ENCODE measurements at places on chromosomes 12 and 14.
A peak's percentile ranks its signal among the peaks of the same experiment; 100 is the strongest.

DNA sequence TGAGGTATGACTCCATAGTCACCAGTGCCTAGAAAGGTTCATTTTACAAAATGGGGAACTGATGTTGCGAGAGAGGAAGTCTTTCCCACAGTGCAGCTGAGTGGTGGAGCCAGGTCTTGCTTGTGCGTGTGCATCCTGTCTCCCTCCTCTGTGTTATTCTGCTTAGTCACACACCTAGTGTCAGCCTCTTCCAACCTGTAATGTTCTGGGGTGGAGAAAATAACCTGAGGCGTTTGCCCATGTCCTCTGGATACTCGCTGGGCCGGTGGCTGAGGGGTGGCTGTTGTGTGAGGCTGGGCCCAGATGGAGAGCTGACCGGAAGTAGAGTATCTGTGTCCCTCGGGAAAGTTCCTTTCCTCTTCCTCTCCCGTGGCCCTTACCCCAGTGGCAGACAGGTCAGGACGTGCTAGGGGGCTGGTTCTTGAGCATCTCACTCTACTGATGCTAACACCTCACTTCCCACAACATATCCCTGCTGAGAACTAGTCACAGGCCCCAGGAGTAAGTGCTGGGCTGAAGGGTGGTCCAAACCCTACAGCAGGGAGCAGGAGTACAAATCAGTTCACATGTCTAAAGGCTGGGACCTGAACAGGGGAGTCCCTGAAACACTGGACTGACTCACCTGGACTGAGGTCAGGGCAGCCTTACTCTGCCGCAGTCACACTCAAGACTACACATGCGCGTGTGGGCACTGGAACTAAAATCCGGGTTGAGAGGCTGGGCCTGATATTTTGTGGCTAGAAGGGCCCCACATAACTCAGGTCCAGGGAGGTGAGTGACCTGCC, 7.0 kb downstream of the MLF2 start:
- DNase-seq: no peak

GRCh38 chr12:18982226-18982949, 147.1 kb upstream of the PLEKHA5 start:
- DNase-seq: no peak

DNA sequence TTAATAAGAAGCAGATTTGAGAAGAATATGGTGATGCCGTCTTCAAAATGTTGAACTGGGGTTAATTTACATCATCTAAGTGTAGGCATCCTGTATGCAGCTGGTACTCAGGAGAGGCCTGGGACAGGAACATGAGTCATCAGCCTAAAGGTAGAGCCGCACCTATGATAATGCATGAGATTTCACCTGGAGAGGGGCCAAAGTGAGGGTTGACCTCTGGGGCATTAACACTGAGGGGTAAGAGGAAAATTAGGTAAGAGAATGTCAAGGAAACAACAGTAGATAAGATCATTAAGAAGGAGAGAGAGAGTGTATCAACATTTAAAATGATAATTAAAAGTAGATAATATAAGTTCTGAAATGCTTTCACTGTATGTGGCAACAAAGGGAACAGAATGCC, 20.2 kb upstream of the SSTR1 start:
- DNase-seq: no peak

DNA sequence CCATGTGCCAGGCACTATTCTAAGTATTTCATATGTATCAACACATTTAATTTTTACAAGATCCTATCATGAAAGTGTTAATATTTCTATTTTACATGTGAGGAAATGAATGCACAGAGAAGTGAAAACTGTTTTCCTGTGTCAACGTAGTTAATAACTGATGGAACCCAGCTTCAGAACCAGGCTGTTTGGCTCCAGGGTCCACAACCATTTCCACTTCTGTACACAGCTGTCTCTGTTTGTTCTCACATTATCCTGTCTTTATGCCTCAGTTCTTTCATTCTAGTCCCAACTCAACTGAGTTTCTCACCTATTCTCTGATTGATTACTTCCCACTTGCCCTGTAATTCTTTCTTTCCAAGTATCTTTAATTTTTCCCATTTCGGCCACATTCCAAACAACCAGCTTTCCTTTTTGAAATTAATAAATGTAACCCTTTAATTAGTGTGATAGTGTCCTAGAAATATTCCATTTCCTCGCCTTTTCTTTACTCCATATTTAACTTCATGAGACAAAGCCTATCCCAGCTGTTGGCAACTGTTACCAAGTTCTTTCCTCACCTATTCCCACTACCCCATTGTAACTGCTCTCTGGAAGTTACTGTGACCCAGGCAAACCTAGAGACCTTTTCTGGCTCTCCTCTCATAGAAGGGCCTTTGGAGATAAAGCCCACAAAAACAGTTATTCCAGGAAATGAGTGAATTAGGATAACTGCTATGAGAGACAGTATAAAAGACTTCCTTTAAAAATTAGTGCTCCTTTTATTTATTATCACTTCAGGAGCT, 218.7 kb downstream of the RASSF9 start:
- no peak for DNase-seq

DNA sequence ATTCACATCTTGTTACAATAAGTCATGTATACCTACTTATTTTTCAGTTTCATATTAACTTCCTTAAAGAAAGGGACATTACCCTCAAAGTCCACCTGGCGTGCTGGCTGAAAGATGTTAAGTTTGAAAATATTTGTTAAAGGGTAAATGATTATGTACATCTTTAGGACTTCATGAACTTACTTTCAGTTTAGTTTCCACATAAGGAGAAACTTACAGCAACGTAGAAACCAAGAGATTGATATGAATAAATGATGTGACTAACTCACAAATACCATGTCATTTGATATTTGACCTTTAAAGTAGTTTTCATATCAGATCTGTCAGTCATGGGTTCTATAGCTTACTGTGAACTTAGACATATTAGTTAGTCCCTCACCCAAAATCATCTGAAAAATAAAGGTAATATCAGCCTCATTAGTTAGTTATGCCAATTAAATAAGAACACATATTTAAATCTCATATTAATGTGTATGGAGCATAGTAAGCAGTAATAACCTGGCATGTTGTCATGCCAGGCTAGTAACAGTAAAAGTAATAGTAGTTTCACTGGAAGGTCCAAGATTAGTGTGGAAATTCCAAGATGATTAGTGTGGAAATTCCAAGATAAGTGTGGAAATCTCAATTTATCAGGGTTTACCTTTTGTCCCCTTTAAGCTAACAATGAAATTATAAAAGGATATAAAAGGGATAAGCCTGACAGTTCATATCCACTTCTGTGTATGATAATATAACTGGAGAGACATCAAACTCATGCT, 1.9 kb upstream of the CLEC2D start:
- DNase-seq: no peak

- DNase-seq: no peak
These were observed 166.6 kb downstream of the KITLG start for GRCh38 chr12:88413646-88414045.

DNA sequence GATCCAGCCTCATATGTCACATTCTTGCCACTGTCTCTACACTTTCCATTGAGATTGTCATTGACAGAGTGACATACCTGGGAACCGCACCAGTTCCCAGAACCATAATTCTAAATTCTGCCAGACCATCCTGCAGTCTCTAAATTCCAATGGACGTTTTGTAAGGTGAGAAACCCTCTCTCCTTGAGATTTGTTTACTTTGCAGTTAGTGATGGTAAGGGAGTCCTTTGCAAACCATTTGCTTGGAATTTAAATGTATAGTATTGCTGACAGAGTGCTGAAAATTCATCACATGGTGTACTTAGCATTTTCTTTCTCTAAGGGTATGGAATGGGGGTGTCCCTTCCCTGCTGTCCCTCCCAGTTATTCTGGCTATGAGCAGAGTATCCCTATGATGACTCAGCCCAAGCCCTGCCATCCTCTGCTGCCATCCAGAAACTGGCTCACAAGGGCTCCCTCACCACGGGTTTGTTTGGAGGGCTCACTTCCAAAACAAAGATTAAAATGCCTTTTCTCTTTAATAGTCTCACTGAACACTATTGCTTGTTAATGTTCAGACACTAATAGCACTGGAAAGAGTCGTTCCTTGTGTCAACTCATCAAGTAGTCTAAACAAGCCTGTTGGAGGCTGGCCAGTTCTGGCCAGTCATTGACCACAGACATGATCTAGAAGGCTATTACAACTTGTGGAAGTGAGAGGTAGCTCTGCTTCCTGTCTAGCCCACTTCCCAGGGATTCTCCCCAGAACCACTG, 129.0 kb upstream of the HMGA2 start:
- no peak for DNase-seq

- DNase-seq: no peak
These were observed 122.7 kb downstream of the C12orf42 start for GRCh38 chr12:103373088-103373523.

DNA sequence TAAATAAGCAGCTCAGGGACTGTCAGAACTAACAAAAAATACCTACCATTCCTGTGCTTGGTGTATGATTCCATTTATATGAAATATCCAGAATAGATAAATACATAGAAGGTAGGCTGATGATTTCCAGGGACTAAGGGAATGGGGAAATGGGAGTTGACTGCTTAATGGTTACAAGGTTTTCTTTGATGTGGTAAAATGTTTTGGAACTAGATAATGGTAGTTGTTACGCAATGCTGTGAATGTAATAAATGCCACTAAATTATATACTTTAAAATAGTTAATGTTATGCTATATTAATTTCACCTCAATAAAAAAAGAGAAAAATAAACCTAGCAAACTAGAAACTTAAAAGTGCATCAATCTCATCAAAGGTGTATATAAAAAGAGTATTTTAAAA, 41.1 kb downstream of the CEP83 start:
- DNase-seq: no peak

GRCh38 chr12:5864301-5864700, 80.8 kb downstream of the ANO2 start:
- DNase-seq: no peak

- DNase-seq: no peak
These were observed 230.5 kb downstream of the AKAP6 start for GRCh38 chr14:32559590-32559989.

- no peak for DNase-seq
These were observed 361.2 kb downstream of the ATP23 start for GRCh38 chr12:58302487-58303011.

DNA sequence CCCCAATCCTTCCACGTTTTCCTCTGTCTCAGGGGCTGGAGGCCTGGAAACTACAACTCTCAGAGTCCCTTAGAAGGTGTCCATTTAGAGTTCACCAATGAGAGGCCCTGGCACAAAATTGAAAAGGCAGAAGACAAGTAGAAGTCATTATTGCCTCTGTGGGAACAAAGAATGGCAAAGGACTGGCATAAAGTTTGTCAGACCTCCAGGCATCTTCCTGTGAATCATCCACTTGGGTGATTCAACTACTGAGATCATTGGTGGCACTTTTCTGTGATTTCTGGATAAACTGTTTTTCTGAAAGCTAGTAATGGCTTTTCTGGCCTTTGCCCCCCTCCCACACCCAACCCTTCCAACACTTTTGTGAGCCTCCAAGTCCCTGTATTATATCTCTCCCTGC, 42.6 kb upstream of the C12orf42 start:
- DNase-seq: no peak

DNA sequence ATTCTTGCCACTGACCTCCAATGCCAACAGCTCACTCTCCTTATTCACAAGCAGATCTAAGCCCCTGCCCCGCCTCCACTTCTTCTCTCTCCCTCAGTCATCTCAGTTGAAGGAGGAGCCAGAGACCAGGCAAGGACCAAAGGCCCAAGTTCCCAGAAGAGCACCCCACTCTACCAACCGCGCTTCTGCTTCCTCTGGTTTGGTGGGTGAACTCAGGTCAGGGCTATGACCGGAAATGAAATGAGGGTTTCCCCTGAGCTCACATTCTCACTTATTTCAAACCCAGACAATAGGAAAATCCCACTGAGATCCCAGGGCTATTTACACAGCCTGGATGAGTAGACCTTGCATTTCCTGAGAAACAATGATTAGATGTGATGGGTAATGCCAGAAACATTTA, 9.9 kb downstream of the DPF3 start:
- no peak for DNase-seq

DNA sequence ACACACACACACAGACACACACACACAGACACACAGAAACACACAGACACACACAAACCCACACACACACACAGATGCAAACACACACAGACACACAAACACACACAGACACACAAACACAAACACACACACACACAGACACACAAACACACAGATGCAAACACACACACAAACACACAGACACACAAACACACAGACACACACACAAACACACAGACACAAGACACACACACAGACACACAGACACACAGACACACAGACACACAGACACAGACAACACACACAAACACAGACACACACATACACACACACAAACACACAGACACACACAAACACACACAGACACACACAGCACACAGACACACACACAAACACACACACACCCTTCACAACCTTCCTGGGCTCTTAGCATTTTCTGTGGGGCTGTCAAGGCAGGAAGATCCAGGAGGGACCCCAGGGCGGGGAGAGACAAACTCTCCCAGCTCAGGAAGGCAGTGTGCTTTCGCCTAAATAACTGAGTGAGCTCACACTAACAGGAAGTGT, 24.2 kb upstream of the INF2 start:
- DNase-seq: no peak

DNA sequence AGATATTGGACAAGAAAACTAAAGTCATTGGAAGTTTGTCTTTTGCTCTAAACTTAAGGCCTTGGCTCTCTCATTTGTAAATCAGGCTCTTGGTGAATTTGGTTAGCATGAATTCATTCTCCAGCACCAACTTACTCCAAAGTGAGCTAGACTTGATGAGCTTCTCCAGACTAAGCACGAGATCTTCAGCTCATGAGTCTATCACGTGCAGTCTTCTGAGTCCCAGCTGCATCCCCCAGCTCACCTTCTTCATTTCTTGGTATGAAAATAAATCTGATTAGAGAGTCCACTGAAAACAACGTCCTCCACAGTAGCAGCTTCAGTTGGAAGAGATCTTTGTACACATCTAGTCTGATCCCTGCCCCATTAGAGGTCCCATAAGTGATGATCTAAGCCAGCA, 52.5 kb upstream of the DDX11 start:
- DNase-seq: no peak

- DNase-seq: no peak
These were observed 4.0 kb downstream of the GOLGA5 start for GRCh38 chr14:92797935-92798653.

DNA sequence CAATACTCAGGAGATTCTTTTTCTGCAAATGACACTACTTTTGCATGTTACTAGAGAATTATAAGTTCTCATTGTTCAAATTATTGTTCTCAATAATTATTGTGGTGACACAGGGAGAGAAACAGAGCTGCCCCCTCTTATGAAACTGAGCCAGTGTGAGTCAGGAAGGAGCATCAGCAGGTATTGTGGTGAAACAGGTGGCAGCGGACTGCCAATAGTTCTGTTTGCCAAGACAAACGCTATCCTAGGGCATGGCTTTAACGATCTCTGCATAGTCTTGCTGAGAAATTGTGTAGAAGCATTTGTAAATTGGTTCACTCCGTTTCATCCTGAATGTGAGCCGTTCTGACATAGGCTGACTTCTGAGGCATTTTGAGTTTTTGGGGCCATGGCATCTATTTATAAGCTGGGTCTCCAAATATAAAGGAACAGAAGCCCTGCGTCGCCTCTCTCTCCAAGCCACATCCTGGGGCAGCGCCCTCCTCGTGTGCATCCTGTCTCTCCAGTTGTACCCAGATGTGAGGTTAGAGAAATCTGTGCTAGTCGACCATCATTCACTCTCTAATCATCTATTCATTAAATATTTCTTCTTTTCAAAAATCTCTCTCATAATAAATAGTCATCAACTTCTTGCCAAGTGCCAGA, 15.8 kb upstream of the PPP4R4 start:
- DNase-seq: no peak

GRCh38 chr14:95268350-95268749, 51.4 kb downstream of the CLMN start:
- DNase-seq: no peak

GRCh38 chr14:58501214-58501816, 73.8 kb downstream of the KIAA0586 start:
- DNase-seq: peak; percentile 18

Data from CMK (cell line).